ENCODE measurements at places on chromosomes 3 and 15.
A peak's percentile ranks its signal among the peaks of the same experiment; 100 is the strongest.

DNA sequence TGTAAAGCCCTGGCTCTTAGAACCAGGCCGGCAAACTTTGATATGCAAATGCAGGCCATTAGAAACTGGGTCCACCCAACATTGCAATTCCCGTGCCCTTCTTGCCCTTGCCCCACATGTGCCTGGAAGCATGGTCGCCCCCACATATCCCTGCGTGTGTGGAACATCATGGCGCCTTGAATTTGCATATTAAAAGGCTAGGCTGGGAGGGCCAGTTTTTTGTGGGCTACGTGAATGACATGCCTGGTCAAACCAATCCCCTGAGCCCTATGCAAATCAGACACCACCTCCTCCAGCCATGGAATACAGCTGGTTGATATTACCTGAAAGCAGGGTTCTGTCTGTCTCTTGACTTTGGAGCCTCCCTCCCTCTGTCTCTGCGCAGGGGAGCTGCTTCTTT lies 58.7 kb upstream of the ARHGEF26 start:
- DNase-seq = no peak

DNA sequence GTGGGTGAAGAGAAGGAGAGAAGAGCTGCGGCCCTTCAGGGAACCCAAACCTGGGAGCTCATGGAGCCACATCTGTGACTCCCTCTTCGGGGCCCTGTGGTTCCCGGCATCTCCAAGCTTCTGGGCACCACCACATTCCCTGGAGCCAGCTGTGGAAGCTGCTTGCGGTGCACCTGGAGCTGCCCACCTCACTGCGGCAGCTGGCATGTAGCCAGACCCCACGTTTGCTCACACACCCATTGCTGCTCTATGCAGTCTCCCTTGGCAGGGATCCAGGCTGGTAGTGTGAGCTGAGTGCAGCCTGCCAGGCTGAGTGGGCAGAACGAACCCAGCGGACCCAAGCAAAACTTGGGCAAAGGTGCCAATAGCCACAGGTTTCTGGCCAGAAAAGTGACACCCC lies 16.8 kb upstream of the PLA2G4E start:
- DNase-seq = no peak

GRCh38 chr3:193982258-193982659 lies 153.7 kb upstream of the HES1 start:
- DNase-seq = no peak

DNA sequence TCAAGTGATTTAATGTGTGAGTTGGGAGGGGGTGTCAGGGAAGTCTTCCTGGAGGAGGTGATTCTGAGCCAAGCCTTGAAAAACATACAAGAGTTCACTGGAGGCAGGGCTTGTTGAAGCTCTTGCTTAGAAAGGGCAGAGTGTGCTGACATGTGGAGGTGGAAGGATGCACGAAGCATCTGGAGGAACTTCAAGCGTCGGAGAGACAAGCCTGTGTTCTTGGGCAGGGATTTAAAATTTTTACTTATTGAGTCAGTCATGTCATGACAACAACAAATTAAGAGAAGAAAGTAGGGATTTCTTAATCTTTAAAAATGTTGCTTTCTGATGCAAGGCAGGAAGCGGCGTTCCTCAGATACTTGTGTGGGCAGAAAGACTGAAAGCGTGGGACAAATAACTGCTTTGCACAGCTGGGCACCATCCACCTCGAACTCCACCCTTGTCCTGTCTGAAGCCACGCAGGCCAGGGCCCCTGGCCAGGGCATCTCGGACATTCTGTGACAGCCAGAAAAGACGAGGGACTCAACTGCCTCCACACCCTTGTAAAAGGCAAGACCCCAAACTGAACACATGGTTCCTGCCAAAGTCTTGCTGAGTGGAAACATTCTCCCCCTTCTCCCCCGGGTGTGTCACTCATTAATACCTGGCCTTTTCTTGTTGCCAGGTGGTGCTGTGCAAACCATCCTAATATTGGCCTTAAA lies 6.9 kb upstream of the IL16 start:
- DNase-seq = no peak

DNA sequence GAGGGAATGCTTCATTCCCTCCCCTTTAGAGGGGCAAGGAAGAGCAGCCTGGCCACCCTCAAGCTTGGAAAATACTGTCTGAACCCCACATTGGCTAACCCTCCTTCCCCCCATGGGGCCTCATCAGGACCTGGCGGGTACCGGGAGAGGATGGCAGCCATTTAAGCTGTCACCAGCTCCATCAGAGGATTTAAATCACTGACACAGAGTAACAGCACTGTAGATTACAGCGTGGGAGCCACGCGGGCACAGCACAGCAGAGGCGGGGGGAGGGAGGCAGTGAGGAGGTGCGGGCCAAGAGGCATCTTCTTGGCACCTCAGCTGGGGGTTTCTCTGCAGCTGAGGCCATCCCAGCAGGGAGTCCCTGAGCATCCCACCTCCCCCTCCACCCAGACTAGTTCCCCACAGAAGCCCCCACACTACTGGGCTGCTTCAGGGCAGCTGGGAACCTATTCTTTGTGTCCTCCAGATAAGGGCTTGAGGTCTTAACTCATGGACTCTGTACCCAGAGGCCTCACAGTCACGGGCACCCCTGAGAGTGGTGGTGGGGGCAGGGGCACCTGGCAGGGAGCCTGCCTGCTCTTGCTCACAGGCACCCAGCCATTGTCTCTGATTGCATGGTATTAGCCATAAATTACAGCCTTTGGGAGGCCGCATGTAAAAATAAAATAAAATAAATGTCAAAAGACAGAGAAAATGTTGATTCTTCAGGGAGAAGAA lies 21.9 kb upstream of the CACNA2D2 start:
- no peak for DNase-seq

GRCh38 chr3:19384868-19385267 lies 236.6 kb downstream of the KCNH8 start:
- no peak for DNase-seq

GRCh38 chr3:139935016-139935865 lies at the start of gene CLSTN2:
Gene CLSTN2 (plus strand): TSS chr3:139935185.
- DNase-seq = no peak

DNA sequence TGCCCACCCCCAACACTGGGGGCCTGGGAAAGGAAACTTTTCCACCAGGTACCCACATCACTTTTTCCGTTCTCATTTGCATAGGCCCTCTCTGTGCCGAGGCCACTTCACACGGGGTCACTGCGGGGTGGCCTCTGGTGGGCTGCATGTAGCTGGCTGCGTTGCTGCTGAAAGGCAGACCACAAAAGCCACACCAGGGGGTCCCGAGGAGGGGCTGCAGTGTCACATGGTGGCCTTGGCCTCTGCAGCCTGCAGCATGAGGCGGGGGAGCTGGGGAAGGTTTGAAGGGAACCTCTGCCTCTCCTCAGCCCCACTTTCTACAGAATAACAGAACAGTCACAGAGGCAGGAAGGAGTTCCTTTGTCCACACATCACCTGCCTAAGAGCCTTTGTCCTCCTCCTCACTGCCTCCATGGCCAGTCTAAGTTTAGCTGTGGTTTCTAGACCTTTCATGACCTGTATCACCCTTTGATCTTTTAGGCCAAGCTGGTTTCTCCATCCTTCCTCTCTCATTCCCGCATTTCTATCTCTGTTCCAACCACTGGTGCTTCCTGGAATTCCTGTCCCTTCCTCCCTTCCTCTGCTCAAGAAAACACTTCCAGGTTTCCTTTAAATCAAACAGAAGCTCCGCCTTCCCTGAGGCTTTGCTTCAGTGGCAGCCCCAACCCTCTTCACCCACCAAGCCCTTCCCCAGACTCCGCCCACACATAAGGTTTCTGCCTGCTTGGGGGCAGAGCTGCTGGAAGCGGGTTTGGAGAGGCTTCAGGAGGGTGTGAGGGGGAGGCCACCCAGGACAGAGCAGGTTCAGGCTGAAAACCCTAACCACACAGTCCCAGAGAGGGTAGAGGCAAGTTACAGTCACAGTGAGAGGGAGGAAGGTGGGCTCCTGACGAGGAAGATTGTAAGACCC lies 150.7 kb upstream of the TLE3 start:
- no peak for DNase-seq

DNA sequence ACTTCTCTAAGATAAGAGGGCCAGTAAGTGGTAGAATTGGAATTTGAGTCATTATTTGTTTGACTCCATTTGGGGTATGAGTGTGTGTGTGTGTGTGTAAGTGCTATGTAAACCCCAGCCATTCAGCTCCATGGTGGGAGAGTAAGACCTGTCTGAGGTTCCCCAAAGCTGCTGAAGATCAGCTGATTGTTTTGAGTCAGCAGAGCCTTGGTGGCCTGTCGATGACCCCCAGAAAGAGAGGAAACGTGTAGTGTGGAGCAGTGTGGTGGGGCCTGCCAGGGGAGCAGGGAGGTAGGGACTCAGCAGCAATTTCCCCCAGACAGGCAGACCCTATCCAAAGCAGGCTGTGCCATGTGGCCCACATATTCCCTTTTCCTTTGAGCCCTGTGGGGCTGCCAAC lies 5.3 kb downstream of the DVL3 start:
- DNase-seq = no peak

DNA sequence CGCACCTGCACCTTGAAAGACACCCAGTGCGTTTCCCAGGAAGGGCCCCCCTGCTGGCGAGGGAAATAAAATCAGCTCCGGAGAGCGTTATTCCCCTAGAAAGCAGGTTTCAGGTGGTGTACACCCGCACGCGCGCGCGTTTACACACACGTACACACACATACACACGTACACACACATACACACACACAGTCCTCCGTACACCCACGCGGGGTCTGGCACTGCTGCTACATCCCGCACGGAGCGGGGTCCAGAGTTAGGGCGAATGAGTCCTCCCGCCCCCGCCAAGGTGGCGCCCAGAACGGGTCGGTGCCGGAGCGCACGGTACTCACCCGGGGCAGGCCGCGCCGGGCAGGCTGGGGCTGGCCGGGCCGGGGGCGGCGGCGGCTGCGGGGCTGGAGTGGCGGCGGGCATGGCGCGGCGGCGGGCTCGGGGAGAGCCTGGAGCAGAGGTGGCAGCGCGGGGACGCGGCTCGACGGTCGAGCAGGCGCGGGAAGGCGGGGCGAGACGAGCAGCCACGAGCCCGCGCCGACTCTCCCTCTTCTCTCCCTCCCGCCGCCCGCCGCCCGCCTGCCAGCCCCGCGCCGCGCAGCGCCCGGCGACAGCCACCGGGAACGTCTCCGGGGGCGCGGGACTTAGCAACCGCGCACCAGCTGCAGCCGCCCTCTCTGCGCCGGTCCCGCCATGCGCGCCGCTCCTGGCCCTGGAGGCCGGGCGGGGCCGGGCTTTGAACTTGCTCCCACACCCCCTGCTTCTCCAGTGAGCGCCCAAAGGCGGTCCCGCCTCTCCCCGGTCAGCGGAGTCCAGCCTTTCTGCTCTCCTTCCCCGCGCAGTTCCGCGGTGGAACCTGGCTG lies at the start of gene DCLK3:
DCLK3 (minus strand) TSS at position 704 of the 854 bp plus-strand sequence; CDS start at position 414, 290 bp downstream.
- DNase-seq = no peak

DNA sequence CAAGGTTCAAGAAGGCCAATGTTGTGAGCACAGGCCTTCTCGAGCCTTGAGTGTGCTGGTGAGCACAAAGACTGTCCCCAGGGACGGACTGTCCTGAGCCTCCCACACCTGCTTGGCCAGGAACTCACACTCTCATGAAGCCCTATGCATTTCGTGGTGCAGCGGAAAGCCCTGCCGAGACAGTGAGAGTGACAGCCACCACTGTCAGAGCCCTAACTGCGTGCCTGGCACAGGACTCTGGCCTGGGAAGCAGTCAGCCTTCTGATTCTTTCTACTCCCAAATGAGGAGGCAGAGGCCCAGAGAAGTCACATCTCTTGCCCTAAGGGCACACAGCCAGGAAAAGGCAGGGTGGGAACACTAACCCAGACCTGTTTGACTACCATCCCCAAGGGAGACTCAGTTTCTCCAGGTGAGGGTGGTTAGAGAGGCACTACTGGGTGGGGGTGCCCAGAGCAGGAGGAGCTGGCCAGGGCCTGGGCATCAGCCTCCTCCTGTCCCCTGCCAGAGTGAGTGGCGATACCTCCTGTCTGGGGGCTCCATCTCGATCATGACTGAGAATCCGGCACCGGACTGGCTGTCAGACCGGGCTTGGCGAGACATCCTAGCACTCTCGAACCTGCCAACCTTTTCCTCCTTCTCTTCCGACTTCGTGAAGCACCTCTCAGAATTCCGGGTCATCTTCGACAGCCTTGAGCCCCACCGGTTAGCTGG lies 50.8 kb downstream of the SEMA3G start:
- no peak for DNase-seq

- DNase-seq = no peak
Measured at GRCh38 chr15:58472221-58472620, 40.4 kb downstream of the LIPC start.

- no peak for DNase-seq
Measured at GRCh38 chr3:8152821-8153418, 348.7 kb upstream of the LMCD1 start.

GRCh38 chr3:46559091-46559704 lies 6.9 kb downstream of the LRRC2 start:
- DNase-seq = no peak

DNA sequence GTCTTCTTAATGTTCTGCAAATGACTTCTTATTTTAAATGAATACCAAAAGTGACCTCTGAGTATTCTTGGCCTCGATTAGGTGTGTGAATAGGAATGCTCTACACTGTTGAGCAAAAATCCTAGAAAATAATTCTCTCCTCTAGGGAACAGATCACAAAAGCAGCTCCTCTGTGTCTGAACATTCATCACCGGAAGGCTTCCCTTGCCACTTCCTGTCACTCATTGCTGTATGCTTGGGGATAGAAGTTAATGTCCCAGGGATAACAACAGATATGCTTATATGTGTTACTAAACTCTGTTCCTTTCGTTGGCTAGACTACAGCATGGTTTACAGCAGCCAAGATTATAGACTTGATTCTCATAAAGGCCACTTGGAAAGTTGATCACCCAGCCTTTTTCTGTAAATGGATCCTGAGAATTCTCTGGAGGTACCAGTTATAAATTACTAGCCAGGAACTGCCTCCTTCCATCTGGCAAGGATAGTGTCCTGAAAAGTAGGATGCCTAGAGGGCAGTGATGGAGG lies 16.0 kb upstream of the PTX3 start:
- no peak for DNase-seq

DNA sequence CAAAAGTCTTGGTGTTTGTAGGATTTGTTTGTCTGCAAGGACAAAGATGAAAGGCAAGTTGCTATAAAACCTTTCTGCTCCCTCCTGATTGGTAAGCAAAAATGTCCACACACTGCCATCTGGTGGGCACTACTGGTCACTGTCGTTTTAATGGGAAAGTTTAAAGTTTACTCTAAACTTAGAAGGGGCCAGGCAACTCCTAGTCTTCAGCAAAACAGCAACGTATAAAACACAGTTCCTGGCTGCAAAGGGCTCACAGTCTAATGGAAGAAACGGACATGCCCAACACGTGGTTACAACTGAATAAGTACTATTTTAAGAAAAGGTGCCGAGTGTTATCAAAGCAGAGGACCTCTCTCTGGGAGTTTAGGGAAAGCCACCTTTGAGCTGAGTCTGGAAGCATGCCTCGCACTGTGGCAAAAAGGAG lies 23.7 kb upstream of the TPRG1 start:
- DNase-seq = peak; percentile 22

- DNase-seq = no peak
Measured at GRCh38 chr3:172539273-172539672, 16.0 kb upstream of the TNFSF10 start.

GRCh38 chr3:146513386-146514051 lies 30.9 kb downstream of the PLSCR1 start:
- DNase-seq = no peak

All from stimulated activated CD8-positive, alpha-beta memory T cell treated with anti-CD3 and anti-CD28 coated beads, Interleukin-4, amount 100 ng/mL, for 1 hour (primary cell).